ENCODE measurements at places on chromosomes 7 and 10. TPM values are rescaled to one million over a fixed set of nuclear protein-coding genes. Genes with fewer than 3 reads are reported as not detected.

DNA sequence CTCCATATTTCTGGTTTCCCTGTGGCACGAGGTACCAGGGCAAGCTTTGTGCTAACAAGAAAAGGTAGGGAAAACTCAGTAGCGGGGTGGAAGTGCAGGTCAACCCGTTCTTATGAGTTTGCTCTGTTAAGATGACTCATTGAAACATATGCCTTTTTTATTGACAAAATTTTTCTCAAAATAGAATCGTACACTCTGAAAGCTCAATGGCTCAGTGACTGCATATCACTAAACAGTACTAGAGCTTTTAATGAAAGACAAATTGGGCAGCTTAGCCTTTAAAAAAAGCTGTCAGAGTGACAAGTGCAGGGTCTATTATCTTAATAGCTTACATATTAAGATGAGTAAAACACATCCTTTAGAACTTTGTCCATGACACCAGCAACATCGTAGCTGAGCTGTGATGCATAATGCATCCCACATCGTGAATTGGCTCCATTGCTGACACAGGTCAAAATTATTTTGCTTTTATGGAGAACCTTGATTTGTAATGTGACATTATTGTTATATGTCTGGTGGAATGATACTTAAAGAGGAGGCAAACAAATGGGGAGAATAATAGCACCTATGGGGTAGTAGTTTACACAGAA is 264.4 kb downstream of the ETV1 start:
- no peak for DNase-seq

DNA sequence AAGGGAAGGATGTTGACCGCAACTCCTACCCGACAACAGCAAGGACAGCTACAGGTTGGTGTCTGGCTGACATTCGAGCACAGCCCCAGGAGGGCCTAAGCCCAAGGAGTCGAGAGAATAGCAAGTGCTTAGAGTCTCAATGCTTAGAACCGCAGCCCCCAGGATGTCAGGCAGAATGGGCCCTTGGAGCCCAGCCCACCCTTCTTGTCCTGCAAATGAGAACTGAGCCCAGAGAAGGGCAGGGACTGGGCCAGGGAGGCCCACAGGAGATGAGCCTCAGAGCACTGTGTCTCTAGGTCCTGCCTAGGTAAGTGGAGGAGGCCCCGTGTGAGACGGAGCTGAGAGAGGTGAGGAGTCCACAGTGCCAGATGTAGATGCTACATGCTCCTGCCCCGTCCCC is 173.3 kb upstream of the ZMIZ1 start:
- DNase-seq = no peak

GRCh38 chr10:90969947-90970673 is 49.2 kb upstream of the ANKRD1 start:
- no peak for DNase-seq

GRCh38 chr10:21078410-21079329 is 181.6 kb upstream of the NEBL start:
- DNase-seq = peak; percentile 37

Gene NEUROD6
- not detected for total RNA-seq

Gene LRMDA
- 14.9 TPM for total RNA-seq

Gene BMPER
- total RNA-seq = 5.4 TPM
